ENCODE measurements at places on chromosomes 6 and 20.

DNA sequence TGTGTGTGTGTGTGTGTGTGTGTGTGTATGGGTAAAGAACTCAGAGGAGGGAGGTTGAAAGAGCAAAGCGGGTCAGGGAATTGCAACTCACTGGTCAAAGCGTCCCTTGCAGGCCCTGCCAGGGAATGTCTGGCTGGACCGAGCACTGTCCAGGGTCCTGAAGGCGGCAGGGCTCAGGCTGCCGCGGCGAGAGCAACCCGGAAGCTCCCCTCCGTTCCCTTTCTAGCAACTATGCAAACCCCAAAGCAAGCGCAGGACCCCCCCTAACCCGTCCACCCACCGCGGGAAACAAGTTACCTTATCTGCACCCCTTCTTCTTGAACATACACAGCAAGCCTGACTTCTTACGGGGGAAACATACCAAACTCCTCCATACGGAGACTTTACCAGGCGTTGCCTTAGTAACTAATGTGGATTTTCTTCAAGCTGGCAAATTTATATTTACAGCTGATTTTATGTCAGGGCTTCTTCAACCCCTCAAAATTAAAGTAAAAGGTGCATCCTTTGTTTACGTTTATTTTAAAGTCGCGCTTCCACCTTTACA is 538 bp upstream of the GRM1 start:
- DNase-seq = peak; percentile 44

DNA sequence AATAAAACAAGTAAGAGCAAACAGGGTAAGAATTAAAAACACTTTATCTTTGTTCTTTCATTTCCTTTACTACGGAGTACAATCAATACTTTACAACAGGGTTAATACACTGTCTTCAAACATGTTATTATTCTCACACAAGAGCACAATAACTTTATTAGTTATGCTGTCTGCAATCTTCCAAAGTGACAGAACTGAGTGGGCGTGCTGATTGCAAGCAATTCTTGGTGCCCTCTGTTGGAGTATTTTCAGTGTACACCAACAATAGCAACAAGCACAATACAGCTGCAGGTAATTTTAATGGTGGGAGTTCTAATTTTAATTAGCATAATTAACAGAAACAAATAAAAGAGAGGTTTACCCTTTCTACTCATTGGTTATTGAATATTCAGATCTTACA is 33.9 kb upstream of the PTPRK start:
- DNase-seq = peak; percentile 18

DNA sequence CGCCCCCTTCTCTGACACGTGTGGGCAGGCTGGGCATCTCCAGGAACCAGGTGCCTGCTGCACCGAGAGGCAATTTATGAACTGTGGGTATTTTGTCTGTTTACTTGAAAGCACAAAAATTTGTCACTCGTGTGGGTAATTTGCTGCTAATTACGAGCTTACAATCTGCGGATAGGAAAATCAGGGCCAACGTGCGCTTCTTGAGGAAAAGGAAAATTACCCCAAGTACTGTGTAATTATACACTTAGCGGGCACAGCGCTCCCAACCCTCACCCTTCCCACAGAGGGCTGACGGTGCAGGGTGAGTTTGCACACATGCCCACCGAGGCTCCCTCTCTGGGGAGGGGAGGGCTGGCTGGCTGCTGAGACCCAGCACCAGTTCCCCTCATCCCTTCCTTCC is 25.3 kb upstream of the MDGA1 start:
- no peak for DNase-seq

GRCh38 chr6:22917344-22917743 is 348.0 kb downstream of the HDGFL1 start:
- DNase-seq = no peak

GRCh38 chr20:22818636-22819035 is 216.5 kb upstream of the SSTR4 start:
- no peak for DNase-seq

DNA sequence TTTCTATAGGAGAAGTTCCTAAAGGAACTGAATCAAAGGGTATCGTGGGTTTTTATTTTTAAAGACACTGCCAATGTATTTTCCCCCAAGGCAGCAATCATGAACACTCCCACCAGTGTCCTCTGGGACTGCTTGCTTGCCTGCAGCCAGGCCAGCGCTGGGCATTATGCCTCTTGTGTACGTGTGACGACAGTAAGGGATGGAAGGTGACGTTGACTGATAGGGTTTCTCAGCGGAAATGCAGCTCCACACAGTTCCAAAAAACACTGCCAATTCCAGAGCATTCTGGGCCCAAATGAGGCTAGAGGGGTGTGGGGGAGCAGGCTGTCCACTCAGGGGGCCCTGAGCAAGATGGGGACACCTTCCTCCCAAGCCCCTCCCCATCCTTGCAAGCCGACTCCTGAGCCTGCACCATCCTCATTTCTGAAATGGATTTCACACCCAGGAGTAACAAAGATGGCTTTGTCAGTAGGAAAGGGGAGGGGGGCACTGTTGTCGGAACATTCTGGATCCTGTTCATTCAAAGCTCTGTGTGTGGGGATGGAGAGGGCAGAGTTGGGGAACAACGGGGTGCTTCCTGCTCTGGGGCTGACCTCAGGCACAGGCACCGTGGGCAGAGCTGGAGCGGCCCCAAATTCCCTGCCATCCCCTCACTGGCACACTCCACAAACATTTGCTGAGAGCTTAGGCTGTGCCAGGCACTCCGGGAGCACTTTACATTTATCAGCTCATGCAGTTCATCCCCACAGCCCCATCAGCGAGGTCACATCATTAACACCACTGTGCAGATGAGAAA is 20.0 kb downstream of the PREX1 start:
- peak; percentile 13 for DNase-seq

Measured in fibroblast of lung (primary cell).